Effector memory CD8-positive, alpha-beta T cell (primary cell): ENCODE measurements at places on chromosomes 12 and 14.

DNA sequence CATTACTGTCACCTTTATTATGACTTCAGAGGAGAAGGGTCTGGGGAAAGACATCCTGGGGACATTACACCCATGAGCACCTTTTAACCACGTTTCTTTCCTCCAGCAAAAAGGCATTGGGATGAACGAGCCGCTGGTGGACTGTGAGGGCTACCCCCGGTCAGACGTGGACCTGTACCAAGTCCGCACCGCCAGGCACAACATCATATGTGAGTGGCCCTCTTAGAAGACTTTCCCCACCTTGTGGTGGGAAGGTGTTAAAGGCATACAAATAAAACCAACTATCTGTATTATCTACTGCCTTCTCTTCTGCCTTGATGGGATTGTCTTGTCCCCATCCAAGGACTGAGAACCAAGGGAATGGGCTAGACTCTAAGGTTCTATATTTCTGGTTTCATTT, 6.0 kb downstream of the PSMD9 start:
- H3K27ac ChIP-seq, result peak overlapping the region; percentile 72
- no peak for DNase-seq
- H3K36me3 ChIP-seq, result peaks cover 56% of the 10 kb centered on the region
- H3K4me1 ChIP-seq, result peaks cover 21% of the 10 kb centered on the region
- no peak overlapping the region for H3K4me3 ChIP-seq

- no peak overlapping the region for H3K4me3 ChIP-seq
- H3K27ac ChIP-seq, result no peak overlapping the region
- peaks cover 46% of the 10 kb centered on the region for H3K36me3 ChIP-seq
- no peak for DNase-seq
- no peaks in the 10 kb centered on the region for H3K4me1 ChIP-seq
These were observed 20.0 kb downstream of the UTP20 start for GRCh38 chr12:101299931-101300330.

DNA sequence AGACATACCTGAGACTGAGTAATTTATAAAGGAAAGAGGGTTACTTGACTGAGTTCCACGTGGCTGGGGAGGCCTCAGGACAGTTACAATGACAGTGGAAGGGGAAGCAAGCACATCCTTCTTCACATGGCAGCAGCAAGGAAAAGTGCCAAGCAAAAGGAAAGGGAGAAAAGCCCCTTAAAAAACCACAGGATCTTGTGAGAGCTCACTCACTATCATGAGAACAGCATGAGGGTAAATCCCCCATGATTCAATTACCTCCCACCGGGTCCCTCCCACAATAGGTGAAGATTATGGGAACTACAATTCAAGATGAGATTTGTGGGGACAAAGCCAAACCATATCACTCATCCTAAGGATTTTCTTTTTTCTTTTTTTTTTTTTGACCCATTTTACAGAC, 177.8 kb upstream of the EEA1 start:
- H3K27me3 ChIP-seq, result no peaks in the 10 kb centered on the region
- DNase-seq, result no peak
- no peak overlapping the region for H3K27ac ChIP-seq
- no peak overlapping the region for H3K4me3 ChIP-seq
- no peaks in the 10 kb centered on the region for H3K4me1 ChIP-seq
- no peaks in the 10 kb centered on the region for H3K36me3 ChIP-seq

DNA sequence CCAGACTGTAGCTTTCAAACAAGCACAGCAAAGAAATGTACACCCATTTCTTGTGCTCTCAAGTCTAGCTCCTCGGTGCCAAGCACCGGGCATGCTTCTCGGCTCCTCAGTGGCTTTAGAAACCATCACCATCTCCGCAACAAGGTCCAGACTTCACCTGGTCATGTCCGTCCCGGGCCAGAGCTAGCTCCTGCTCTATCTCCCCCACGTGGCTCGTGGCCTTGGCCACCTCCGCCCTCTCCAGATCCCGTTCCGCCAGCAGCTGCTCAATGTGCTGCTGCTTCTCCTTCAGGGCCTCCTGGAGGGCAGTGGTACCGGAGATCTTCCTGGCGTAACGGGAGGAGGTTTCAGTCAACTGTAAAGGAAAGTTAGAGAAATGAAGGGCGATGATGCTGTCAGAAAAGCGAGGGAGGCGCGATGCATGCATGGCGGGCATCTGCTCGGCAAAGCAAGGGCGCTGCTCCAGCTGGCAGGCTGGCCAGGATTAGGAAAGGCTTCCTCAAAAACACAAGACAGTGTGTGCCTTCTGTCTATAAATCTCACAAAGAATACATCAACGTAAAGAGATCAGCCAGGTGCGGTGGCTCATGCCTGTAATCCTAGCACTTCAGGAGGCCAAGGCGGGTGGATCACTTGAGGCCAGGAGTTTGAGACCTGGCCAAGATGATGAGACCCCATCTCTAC, 67.4 kb downstream of the CLIP1 start:
- DNase-seq, result no peak
- no peak overlapping the region for H3K4me3 ChIP-seq

DNA sequence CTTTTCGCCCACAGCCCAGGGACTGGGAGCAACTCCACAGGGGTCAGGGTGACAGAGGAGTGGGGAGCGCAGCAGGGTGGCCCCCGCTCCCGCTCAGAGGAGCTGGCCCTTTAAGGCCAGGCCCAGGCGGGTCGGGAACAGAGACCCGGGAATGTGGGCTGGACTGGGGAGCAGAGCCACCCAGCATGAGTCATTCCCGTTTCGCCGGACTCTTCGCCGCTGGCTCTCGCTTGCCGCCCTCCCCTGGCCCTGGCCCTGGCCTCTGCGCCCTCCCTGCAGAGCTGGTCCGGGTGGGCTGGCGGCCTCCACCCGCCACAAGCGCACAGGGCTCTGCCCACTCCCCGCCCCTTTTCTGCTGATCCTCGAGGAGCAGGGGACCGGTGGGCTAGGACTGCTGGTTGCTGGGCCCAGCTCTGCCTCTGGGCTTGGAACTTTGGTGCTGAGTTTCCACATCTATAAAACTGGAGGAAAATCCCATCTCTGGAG, 92.8 kb downstream of the NINJ2 start:
- H3K36me3 ChIP-seq, result no peaks in the 10 kb centered on the region
- H3K4me1 ChIP-seq, result peaks cover 37% of the 10 kb centered on the region
- no peak for DNase-seq
- peak overlapping the region; percentile 29 for H3K4me3 ChIP-seq
- H3K27ac ChIP-seq, result no peak overlapping the region

DNA sequence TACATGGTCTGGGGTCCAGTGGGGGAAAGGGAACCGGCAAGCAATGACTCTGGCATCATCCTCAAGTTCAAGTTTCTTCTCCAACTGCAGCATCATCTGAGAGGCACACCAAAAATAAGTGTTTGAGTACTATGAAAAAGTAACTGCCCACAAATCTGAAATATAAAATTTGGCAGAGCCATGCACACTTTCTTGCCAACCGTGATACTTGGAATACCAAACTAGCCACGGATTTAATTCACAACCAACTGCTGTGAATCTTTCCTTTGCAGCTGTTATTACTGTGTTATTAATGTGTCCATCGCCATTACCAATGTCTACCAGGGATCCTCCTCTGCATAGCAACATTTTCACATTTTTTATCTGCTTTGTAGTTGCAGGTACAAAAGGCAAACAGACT, 74.6 kb downstream of the GXYLT1 start:
- H3K27me3 ChIP-seq, result no peaks in the 10 kb centered on the region
- no peaks in the 10 kb centered on the region for H3K36me3 ChIP-seq
- no peak overlapping the region for H3K27ac ChIP-seq
- H3K4me1 ChIP-seq, result no peaks in the 10 kb centered on the region

GRCh38 chr12:24198936-24199671, 249.6 kb upstream of the SOX5 start:
- H3K4me3 ChIP-seq, result no peak overlapping the region
- H3K27me3 ChIP-seq, result no peaks in the 10 kb centered on the region
- no peaks in the 10 kb centered on the region for H3K4me1 ChIP-seq
- H3K36me3 ChIP-seq, result no peaks in the 10 kb centered on the region
- H3K27ac ChIP-seq, result no peak overlapping the region
